ENCODE measurements at places on chromosomes 7 and 10.

GRCh38 chr7:5546626-5547025, 123.0 kb upstream of the TNRC18 start:
- no peak for DNase-seq

DNA sequence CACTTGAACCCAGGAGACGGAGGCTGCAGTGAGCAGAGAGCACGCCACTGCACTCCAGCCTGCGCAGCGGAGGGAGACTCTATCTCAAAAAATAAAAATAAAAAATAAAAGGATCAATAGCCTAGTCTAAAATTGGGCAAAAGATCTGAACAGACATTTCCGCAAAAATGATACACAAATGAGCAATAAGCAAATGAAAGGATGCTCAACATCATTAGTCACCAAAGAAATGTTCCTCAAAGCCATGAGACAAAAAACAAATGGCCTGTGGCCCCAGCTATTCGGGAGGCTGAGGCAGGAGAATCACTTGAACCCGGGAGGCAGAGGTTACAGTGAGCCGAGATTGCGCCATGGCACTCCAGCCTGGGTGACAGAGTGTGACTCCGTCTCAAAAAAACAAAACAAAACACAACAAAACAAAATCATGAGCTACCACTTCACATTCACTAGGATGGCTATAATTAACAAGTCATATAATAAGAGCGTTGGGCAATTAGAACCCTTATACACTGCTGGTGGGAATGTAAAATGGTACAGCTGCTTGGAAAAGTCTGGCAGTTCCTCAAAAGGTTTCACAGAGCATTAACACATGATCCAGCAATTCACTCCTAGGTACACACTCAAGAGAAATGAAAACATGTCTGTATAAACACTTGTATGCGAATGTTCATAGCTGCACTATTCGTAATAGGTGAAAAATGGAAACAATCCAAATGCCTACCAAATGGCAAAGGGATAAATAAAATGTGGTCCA, 3.1 kb downstream of the DAGLB start:
- no peak for DNase-seq

GRCh38 chr10:100745882-100746783, 751 bp downstream of the PAX2 start:
- no peak for DNase-seq

DNA sequence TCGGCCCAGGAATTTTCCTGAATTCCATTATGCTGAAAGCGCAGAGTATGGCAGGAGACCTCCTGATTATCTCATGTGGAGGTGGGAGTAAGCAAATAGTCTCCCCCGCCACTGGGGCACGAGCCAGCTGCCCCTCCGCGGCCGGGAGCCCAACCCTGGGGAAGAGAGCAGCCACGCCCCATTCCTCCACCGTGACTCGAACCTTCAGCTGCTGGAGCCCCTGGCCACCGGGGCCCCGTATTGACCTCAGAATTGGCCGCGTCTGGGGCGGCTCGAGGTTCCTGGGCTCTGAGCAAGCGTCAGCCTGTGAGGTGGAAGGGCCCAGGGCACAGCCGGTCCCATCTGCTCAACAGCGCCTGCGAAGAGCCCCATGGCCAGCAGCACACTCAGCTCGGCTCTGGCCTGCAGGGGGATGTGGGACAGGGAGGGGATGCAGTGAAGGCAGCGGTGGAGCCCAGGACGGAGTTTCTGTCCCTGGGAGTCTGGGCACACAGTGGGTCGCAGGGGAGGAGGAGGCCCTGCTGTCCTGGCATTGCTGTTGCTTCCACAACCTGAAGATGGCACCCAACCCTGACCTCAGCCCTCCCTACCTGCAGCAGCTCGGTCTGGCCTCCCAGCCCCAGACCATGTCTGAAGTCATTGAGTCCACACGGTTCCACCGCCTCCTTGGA, 97.8 kb downstream of the CHST15 start:
- no peak for DNase-seq

GRCh38 chr7:91771921-91772815, 108.3 kb downstream of the MTERF1 start:
- no peak for DNase-seq

DNA sequence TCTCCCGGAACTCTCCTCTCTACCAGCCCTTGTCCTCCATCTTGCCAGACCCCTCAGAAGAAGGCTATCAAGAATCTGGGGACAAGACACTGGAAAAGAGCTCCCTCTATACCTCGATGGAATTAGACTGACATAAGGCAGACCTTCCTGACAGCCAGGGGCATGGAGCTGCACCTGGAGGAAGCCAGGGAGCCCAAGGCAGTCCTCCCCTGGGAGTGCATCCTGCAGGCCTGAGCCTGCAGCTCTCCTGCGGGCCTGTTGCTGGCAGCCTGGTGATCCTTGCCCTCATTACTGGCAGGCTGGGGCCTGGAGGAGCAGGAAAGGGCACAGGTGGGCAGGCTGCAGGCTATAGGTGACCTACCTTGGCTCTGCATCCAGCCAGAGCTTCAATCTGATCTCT, 323.4 kb downstream of the GRID1 start:
- no peak for DNase-seq

DNA sequence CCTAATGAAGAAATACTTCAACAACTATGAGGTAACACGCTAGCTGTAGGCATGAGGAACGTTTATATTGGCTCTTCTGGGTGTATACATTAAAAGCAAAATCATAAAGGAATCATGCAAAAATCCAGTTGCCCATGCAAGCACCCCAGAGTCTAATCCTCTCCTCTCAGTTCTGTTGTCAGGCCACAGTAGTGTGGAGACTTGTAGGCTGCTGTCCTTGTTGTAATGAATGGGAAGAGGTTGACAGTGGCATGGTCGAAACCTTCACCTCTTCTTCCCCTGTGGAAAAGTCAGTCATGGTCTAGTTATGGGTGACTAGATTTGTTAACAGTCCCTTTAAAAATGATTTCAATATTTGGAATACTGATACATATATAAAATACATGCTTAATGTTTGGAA, 121.3 kb downstream of the CNOT4 start:
- DNase-seq: no peak

DNA sequence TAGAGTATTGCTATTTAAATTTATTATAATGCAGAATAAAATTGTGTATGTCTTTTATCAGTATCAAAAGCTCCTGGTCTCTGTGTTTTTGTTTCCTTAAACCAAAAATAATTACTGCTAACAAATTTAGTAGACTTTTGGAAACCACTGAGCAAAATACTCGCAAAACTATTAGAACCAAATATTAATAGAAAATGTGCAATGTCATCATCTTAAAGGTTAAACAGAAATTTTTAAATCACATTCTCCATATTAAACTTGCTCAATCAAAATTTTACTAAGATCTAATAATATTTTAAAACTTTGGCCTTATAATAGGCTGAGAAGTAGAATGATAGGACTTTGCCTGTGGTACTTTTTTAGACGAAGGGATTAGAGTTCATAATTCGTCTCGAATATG, 48.4 kb downstream of the AASS start:
- no peak for DNase-seq

DNA sequence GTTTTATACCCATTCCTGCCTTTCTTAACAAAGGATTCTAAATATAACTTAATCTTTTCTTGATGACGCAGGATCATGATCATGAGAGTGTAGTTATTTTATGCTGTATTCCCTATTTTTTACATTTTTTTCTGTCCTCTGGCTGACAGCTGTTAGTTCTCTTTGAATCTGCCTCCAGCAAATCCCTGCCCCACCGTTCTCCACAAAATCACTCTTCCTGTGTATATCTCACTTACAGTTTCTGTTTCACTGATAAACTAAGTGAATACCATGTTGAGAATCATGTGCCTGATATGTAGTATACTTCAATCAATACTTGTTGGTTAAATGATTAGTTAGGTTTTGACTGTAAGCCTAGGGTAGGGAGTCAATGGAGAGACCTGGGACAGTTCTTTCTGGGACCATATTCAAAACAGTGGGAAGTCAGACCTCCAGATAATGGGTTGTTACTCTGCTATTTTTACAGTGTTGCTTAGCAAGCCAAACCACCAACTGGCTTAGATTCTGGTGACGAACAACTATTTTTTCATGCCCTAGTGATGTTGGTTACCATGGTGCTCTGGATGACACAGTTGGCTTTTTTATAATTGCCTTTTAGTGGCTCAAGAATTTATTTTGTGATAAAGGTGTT, 12.8 kb downstream of the CNNM1 start:
- DNase-seq: no peak
